Stimulated activated CD4-positive, alpha-beta T cell treated with anti-CD3 and anti-CD28 coated beads, TNF-alpha, amount 100 ng/mL, for 1 hour (primary cell): ENCODE measurements at places on chromosomes 12 and 14.

GRCh38 chr12:129381715-129382114, 522.1 kb downstream of the TMEM132D start:
- DNase-seq, result no peak

- DNase-seq, result no peak
These were observed 725 bp downstream of the CHPT1 start for GRCh38 chr12:101697930-101698799.

- no peak for DNase-seq
These were observed 35.6 kb downstream of the CHGA start for GRCh38 chr14:92958373-92959188.

DNA sequence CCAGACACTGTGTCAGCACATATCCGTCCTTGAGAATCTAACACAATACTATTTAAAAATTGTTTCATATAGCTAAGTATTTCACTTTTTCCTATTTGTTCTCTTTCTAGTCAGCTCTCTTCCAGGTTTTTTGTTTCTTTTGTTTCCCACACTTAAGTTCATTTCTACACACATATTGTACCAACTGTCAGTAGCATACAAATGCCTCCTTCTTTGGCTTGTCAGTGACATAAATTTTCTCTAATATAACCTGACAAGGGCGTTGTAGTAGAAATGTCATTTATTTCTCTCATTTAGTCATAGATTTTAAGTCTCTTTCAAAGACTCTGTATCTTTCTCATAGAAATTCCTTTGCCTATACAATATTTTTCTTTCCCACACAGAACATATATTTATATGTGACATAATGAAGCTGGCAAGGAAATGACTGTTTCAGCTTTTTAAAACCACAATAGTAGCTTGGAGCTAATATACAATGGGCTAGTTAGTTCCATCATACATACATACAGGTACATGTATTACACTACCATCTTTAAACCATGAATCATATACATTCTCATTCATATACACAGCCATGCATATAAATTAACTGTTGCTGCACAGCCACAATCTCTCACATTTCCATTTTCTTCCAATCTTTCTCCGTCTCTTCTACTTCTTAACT, 42.3 kb upstream of the EPS8 start:
- DNase-seq, result no peak

DNA sequence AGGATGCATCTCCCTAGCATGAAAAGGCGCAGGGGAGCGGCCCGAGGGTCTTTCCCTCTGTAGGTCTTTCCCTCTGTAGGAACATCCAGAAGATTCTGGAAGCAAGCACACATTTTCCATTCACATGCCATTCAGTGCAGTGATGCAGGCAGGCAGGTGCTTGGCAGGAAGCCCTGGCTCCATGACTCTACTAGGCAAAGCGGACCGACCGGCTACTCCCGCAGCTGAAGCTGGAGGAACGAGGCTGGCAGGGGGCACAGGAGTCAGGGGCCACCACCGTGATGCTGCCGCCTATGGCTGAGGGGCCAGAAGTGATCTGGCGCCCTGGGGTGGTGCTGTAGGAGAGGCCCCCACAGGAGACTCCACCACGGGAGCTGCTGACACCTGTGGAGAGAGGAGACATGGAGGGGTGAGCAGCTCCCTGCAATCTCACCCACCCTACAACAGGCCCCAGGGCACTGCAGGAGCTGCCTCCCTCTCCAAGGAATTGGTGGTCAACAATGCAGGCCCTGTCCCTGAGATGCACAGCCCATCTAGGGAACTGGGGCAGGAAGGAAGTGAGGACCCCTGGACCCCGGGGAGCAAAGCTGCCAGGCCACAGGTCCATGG, 6.5 kb downstream of the KRT85 start:
- DNase-seq, result no peak

- no peak for DNase-seq
These were observed 35.9 kb upstream of the PZP start for GRCh38 chr12:9243999-9244649.

- no peak for DNase-seq
These were observed 91.8 kb upstream of the NPAS3 start for GRCh38 chr14:32846821-32847365.

GRCh38 chr12:48773686-48774085, 15.2 kb downstream of the ADCY6 start:
- no peak for DNase-seq

GRCh38 chr12:13227191-13227590, 30.7 kb downstream of the EMP1 start:
- DNase-seq, result no peak

DNA sequence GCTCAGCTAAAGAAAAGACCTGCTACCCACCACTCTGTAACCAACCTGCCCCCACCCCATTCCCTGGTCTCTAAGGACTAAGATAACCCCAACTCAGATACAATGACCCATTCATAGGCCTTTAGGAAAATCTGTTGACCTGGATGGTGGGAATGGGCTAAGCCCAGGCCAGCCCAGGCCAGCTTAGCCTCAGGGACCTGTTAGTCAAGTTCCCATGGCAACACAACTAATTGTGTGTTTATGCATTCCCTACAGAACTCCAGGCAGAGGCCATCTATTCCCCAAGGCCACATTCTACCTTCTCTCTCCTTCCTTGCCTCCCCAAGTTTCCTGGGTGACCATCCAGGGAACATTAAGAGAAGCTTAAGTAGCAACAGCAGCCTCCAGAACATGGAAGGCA, 16.1 kb upstream of the KRT8 start:
- no peak for DNase-seq

- no peak for DNase-seq
These were observed 36.5 kb downstream of the FBXO33 start for GRCh38 chr14:39395555-39396254.

GRCh38 chr14:92585981-92586937, 72.7 kb downstream of the RIN3 start:
- DNase-seq, result no peak

DNA sequence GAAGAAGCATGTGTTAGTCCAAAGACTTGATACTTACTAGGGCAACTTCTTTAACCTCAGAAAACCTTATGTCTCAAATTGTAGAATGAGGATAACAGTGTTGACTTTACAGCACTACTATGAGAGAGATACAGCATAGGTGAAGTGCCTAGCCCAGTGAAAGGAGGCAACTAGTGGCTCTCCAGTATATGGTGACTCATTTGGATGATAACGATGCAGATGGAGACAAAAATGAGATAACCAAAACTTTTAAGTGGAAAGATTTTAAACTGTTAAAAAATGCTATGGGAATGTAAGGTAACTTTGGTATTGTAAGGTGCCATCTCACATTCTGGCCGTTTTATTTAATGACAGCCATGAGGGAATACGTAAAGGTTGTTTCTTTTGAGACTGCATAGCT, 2.7 kb downstream of the PHC1 start:
- no peak for DNase-seq

GRCh38 chr12:14664434-14665023, 31.9 kb downstream of the GUCY2C start:
- DNase-seq, result no peak

GRCh38 chr12:26028953-26029735, 70.7 kb downstream of the RASSF8 start:
- DNase-seq, result no peak

DNA sequence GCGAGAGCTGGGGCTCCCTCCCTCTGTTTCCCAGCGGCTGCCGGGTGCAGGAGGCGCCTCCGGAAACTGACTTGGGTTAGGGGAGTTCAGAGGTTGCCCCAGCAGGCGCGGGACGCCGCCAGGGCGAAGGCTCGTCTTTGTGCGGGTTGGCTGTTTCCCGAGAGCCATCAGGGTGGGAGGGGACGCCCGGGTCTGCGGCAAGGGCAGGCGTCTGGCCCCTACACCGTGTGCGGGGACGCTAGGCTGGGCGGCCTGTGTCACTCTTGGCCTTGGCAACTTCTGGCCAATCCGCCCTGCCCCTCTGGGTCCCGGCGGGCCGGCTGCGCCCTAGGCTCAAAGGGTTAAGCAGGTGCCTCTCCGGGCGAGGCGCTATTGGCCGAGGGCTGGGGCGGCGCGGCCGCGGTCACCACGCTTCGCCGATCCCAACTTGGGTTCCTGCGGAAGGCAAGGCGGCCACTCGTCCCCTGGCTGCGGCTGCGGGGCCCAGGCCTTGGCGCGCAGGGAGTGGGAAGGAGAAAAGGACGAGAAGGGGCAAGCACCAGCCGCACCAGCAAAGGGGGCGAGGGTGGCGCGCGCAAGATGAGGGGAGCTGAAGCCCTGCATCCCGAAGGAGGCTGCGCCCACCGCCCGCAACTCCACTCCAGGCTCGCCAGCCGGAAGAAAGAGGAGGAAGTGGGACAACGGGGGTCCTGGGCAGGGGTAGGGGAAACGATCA, 5.6 kb upstream of the NPAS3 start:
- no peak for DNase-seq

- no peak for DNase-seq
These were observed 2.8 kb downstream of the PAN2 start for GRCh38 chr12:56330936-56331490.

- no peak for DNase-seq
These were observed 257.3 kb upstream of the PLEKHG7 start for GRCh38 chr12:92445253-92446082.

DNA sequence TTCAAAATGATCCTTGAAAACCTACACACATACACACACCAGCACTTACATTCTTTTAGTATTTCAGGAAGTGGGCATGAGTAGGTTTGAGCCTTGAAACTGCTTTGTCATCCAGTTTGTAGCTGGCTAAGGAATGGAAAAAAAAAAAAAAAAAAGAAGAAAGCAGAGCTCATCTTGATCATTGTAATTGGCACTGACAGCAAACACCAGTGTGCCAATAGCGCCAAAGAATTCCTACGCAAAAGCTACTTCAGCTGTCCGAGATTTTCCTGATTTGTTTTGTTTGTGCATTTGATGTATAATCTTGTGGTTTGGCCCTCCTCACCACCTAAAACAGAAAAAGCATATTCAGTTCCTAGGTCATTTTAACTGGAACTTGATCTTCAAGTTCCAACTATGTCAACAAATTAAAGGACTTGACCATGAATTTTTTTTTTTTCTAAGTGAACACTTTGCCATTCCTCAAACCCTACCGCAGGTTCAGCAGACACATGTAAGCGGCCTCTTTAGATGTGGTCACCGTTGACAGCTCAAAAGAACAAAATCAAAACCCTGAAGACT, 57.3 kb downstream of the FLRT2 start:
- DNase-seq, result no peak

DNA sequence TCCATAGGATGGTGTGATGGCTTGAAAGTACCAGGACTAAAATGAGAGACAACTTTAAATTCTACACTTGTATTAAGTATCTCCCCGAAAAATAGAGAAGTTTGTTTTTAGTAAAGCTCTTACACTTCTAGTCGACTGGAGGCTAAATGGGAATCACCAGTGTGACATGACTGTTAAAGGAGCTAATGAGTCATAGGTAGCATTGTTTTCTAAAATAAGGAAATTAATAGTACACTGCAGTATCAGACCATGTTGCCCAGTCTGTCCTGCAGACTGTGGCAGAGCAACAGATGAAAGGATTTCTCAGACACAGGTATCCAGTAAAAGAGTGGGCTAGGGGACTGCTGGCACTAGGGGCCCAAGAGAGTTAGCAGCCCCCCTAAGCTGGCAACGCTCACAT, 140.1 kb downstream of the TMEM117 start:
- no peak for DNase-seq

DNA sequence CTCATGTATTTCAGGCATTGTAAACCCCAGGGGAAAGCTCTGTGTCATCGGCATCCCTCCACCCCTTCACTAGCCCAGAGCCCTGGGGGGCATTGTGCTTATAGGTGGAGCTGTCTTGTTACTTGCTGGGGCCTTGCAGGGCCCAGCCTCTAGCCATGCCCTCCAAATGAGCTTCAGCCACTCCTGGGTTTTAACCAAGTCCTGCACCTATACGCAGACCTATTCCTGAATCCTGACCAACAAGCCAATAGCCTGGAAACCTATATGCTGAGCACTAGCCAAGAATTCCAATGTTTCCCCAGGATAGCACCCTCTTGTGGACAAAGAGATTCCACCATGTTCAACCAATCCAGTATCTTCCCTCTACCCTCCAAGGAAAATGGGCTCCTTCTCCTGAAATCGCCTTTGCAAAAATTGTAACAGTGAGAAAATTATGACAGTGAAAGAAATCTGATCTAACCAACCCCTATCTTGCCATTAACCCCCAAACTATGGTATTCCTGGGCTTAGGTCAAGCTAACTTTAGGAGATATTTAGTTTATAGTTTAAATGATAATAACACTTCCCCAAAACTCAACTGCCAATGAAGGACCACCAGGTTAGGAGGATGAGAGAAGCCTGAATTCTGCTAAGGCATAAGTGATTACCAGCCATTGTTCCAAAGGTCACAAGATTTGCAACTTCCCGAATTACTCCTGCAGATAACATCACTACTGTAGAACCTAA, 55.5 kb downstream of the TTC7B start:
- DNase-seq, result no peak

DNA sequence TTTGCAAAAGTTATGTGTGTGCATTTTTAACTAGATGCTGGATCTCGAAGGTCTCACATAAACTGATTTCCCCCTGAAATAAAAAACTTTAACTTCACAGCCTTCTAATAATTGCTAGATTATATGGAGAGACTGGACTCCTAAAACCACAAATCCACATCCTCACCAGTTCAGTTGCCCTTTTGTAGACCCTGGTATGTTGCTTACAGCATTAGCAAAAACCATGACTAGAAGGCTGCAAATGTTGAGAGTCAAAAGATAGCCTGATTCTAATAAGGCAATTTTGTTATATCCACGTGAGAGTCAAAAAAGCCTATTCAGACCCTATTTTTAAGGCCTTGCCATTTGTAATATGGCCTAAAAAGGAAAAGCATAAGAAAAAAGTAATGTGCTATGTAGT, 37.4 kb downstream of the RASSF8 start:
- no peak for DNase-seq

DNA sequence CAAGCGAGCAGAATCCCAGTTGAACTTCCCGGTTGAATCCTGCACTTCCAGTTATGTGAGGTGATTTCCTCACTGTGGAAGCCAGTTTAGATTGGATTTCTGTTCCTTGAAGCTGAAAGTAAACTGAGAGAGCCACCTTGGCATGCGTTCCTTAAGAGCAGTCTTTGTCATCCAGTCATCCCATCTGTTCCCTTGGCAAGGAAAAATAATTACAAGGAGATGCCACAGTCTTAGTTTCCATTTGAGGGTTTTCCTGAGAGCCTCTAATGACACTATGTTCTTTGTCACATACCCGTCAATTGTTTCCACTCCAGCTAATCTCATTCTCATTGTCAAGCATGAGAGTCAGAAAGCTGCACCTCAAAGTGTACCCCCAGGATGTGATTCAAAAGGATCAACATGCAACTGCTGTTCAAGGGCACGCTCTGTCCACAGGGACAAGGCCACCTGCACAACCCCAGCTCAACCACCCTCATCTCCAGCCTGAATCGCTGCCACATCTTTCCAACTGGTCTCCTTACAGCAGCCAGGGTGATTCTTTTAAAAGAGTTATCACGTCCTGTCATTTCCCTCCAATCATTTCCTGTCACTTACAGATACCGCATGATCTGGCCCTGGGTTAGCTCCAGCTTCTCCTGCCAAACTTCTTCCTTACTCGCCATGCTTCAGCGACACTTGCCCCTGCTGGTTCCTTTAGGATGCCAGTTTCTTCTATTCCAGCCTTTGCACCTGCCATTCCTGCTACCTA, 18.0 kb upstream of the TCP11L2 start:
- no peak for DNase-seq

- DNase-seq, result no peak
These were observed at the start of gene RDH5 for GRCh38 chr12:55720071-55720564. Gene RDH5, plus strand, starts transcription at chr12:55720393. Its CDS starts 792 bp downstream, at chr12:55721185.

GRCh38 chr12:7441216-7441615, 2.7 kb downstream of the CD163L1 start:
- DNase-seq, result no peak

GRCh38 chr12:131920902-131921840, 7.9 kb upstream of the PUS1 start:
- DNase-seq, result no peak
